ENCODE measurements at places on chromosomes 7 and 10.

DNA sequence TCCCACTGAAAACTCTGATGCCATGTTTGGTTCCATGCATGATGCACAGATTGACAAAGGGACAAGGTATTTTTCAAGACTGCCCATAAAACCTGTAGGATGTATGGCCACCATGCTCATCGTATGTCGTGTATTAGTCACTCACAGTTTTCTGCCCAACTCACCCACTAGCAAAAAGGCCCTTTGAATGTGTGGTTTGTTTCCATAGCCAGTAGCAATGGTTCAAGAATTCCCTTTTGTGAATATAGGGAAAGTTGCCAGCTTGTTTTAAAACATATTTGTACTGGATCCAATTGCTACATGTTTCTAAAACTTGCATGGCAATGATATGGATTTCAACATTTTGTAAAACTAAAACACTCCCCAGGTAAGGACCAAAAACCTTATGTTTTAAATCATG is 280.9 kb upstream of the YAE1 start:
- DNase-seq, result no peak

DNA sequence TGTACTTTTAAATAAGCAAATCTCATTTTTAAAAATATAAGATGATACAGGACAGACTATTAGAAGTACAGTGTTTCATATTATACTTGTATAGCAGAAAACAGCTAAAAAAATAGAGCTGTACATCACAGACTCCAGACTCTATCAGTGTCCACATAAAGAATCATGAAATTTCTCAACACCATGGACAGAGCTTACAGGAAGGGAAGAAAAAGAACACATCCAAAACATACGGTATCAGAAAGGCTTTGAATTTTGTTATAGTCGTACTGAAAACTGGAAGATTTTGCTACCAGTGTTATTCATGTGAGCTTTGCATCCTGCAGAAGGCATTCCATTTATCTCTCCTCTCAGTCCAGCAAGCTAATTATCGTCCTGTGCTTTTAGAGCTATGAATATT is 183.2 kb upstream of the PTPRZ1 start:
- DNase-seq, result no peak

DNA sequence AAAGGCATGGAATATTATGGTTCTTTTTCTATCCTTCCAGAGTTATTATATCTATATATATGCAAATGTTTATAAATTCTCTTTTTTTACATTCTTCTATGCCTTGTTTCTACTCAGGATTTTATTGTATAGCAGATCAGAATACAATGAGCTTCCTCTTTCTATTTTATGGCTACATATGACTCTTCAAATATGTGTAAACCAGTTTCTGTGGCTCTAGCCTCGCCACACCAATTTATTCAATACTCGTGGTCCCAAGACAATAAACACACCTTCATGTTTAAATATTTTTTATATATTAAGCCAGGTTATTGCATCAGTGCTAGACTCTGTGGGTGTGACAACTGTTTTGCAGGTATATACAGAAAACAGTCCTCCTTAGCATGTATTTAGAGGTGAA is 237.5 kb upstream of the MKLN1 start:
- DNase-seq, result no peak

- DNase-seq, result no peak
Measured at GRCh38 chr7:94482796-94483195, 26.8 kb upstream of the CASD1 start.

DNA sequence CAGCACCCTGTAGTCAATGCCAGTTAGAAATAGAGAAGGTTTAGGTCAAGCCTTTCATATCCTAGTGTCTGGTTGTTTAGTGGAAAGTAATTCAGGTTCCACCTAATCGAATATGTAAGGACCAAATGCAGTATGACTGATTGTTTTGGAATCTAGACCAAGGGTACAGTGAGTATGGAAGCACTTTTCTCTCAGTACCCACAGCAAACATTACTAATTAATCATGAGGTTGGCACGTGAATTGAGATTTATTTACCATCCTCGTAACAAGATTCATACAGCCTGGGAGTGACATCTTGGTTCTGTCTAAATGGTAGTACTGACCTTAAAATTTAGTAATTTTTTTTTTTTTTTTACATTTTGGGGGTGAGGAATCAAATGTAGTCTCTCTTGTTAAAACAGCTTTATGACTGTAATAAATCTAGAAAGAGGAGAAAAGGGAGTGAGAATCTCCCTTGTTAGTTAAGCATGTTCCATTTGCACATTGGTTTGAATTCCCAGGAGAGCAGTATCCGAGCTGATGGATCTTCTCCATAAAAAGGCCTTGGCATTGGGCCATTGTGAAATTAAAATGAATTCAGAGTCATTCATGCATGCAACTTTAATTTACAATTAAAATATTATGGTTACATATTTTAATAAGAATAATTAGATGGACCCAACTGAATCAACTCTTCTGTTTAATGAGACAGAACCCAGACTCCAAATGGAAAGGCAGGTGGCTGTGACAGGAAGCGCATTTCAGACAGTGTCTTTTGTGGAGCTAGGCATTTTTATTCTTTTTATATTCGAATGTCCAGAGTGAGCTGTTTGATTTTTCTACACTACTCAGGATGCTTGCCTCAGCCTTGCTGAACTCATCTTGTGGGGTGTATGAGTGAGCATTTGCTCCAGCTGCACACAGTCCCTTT is 57.6 kb downstream of the SNX10 start:
- DNase-seq, result no peak

- no peak for DNase-seq
Measured at GRCh38 chr10:130108934-130109604, 1.6 kb downstream of the C10orf143 start.

DNA sequence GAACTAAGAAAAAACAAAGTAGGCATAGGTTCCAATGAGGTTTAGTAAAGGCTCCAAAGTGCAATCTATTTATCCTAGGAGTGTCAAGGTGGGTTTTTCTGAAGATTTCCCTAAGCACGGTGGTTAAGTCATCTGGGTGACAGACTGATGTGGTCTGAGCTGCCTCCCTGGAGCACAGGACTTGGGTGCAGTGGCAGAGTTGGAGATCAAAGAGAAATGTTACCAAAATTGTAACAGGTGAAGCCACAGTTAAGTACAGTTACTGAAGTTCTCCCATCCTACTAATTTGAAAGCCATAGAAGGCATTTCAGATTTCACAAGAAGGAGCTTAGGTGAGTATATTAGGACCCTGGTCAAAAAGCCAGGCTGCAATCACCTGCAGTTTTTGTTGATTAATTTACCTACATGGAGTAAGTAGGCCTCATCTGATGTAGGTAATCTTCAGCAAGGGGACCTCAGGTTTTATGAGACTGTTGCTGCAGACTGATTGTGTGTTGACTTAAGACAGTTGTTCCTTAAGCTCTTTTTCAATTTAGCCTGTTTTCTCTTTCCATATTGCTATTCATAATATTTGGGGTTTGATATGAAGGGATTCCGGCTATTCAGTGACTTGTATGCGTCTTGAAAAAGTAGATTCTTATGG is 3.0 kb downstream of the DLX6 start:
- no peak for DNase-seq

- no peak for DNase-seq
Measured at GRCh38 chr7:132353936-132354335, 222.3 kb downstream of the PLXNA4 start.

- DNase-seq, result no peak
Measured at GRCh38 chr7:10740805-10741204, 232.9 kb upstream of the PHF14 start.

DNA sequence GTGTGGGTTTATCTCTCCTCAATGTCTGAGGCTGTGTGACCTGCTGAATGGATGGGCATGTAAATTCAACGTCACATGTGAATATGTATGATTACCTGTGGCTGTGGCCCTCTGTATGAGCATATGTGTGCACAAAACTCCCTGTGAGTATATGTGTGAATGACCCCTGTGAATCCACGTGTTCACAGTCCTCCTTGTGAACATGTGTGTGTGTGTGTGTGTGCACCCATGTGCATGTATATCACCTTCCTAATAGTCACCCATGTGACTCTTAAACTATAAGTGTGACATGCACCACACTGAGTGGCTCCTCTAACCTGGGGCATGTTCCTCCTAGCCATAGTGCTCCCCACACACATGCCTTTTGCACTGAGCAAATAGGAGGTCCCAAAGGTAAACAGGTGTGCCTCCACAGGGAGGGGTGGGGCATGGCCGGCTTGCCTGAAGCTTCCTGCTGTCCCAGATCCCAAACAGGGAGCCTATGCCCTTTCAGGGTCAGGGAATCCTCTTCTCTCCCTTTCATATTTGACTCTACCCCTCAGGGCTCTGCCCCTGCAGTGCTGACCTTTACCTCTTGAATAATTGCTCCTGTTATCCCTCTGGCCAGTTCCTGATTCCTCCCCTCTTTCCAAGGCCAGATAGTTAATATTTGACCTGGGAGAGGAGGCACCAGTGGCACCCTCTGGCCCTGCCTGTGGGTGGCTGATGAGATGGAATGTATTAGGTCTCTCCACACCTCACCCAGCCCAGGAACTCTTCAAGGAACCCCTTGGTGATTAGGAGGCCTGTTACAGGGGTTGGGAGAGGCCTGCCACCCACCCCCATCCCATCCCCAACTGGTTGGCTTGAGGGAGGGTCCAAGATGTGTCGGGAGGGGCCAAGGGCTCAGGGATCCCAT is 1.9 kb downstream of the SEMA4G start:
- DNase-seq, result no peak

DNA sequence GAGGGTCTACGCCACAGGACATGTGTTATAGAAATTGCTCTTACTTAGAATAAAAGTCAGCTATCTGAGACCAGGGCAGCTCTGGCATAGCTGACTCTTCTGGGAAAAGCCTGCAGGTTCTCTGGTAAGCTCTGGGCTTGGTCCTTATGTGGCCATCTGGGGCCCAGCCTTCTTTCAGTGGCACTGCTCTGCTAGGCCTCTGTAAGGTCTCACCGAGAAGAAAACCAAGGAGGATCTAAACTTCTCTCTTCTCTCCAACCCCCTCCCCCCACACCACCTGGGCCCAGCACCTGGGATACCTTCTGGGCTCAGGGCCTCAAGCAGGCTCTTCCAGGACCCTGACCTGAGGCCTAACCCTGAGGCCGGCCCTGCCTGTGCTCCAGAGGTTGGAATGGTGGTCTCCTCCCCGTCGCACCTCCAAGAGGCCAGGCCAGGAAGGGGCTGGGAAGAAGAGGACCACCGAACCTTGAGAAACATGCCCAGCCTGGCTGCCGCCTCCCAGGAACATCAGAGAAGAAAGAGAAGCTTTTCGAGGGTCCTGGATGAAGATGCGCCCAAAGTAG is 323.6 kb downstream of the GFRA1 start:
- no peak for DNase-seq

- no peak for DNase-seq
Measured at GRCh38 chr7:128154504-128154903, 86.6 kb upstream of the LEP start.

DNA sequence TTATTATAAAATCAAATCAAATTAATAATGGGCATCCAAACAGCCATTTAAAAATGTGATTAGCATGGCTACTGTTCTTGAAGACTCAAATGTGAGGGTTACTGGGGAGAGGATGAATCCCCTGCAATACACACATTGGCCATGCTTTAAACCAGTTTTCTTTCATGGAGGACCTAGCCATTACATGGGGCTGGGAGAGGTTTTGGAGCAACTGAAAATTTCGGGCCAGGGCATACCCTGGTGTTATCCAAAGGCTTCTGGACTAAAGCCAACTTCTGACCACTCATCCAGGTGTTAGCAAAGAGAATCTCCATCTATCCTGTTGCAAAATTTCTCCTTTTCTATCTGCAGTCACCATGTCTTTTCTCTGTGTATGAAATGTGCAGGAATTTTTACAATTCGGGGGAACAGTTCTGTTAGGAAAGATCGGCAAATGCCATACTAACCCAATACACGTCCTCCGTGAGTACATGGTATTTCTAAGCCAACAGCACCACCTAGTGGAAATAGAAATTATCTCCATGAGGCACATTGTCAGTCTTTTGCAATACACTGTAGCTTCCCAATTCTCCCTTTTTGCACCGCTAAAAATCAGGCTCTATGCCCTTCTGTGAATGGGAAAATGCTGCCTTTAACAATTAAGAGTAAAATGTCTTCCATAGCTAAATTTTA is 47.0 kb upstream of the ZNF107 start:
- DNase-seq, result no peak

GRCh38 chr10:94123258-94123995 is 129.7 kb downstream of the PLCE1 start:
- DNase-seq, result no peak

- DNase-seq, result no peak
Measured at GRCh38 chr7:40151504-40151903, 16.7 kb downstream of the SUGCT start.

- no peak for DNase-seq
Measured at GRCh38 chr7:99693427-99694200, 13.8 kb upstream of the CYP3A5 start.

DNA sequence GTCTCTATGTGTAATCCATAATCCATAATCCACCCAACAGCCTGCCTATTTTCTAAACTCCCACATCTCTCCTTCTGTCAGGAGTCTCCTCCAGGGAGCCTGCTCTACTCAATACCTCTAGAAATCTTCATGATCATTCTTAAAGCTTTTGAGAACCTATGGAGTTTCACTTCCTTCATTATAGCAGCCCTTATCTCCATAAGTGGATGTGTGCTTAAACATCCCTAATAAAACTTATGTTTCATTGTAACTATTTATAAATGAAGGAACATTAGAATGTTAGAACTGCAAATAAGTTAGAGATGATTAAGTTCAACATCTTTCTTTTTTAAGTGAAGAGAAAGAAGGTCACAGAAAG is 8.5 kb downstream of the CPED1 start:
- no peak for DNase-seq

GRCh38 chr7:2967253-2967652 is 76.4 kb downstream of the CARD11 start:
- DNase-seq, result no peak

All from activated CD8-positive, alpha-beta memory T cell treated with anti-CD3 and anti-CD28 coated beads for 4 hours (primary cell).